ENCODE measurements at places on chromosomes 5 and 9.

GRCh38 chr9:105678163-105678562 lies 15.9 kb downstream of the TAL2 start:
- no peak for DNase-seq

- DNase-seq, result no peak
Measured at GRCh38 chr5:52554293-52554692, 233.4 kb upstream of the ITGA1 start.

GRCh38 chr5:10393491-10393890 lies 40.0 kb downstream of the MARCHF6 start:
- DNase-seq, result no peak

DNA sequence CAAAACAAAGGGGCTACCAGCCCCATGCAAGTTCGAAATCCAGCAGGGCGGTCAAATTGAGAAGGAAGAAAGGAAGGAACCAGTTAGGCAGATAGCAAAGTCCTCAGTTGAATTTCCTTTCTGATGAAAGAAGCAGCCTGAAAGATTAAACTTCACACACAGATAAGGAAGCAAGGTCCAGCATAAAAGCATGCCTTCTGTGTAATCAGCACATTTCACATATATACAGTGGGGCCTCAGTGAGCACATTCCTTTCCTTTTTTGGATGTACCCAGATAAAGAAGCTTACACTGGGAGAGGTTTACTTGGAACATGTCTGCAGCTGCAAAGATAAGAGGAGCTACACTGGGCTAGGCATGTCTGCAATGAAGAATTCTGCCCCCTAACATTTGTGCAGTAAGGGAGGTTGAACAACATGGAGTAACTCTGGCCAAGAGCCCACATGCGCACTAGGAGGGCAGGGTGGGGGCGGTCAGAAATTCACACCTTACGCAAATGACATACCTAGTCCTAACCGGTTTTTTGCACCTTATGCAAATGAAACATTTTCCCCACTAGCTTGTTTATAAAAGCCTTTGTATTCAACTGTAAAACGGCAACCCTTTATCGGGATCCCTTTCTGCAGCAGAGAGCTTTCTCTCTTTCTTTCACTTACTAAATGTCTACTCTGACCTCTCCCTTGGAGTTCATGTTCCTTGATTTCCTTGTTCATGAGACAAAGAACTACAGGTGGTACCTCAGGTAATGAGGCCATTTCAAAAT lies 149.7 kb upstream of the FBXL17 start:
- DNase-seq, result no peak

- DNase-seq, result no peak
Measured at GRCh38 chr5:7422316-7423106, 26.6 kb downstream of the ADCY2 start.

- DNase-seq, result no peak
Measured at GRCh38 chr9:95764533-95765319, 110.8 kb upstream of the ERCC6L2 start.

GRCh38 chr5:163614787-163615186 lies 109.4 kb downstream of the MAT2B start:
- DNase-seq, result no peak

GRCh38 chr5:30994902-30995301 lies 198.6 kb upstream of the CDH6 start:
- no peak for DNase-seq

GRCh38 chr5:169576181-169576598 lies 7.4 kb upstream of the SPDL1 start:
- DNase-seq, result no peak

- no peak for DNase-seq
Measured at GRCh38 chr9:133273819-133274218, 1.2 kb downstream of the ABO start.

- no peak for DNase-seq
Measured at GRCh38 chr5:56817263-56818014, 2.1 kb downstream of the MAP3K1 start.

DNA sequence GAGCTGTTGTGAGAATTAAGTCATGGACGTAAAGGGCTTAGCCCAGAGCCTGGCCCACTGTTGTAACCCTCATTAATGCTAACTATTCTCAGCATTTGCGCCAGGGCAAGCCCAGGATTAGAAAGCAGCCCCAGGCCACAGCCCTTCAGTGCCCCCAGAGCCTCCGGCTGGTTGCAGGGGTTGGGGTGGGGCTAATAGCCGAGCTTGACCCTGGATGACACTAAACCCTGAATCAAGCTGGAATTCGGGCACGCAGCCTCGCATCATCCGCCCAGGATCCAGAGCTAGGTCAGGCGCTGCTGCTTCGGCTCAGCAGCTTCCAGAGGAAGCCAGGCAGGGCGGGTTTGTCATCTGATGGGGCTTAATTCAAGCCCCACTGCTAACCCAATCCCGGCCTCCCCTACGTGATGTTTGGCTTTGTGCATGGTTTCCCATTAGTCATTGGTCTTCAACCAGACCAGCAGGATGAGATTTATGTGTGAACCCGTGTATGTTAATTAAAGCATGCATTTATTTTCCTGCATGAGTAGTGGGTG lies 1.2 kb upstream of the MEGF9 start:
- no peak for DNase-seq

DNA sequence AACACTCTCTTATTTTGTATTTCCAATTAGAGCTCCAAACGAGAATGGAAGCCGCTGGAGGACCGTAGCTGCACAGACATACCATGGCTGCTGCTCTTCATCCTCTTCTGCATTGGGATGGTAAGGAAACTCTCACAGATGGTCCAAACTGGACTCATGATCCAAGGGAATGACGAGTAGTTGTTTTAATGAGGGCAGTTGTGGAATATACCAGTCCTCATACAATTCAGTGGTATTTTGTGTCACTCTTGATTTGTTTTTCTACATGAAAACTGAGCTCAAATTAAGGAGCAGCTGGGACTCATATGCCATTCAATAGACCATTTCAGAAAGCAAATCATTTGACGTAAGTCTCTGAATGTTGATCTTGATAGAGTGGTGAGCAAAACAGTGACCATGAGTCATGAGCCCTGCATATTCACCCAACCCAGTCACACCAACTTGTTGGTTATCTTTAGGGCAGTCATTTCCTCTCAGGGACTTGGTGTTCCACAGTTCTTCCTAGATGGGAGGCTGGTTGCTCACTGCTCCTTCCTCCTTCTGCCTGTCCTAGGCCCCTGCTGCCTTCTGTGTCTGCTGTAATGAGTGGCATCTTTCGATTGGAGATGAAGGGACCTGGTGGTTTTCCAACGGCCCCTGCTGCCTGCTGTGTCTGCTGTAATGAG lies 54.9 kb downstream of the SLC44A1 start:
- DNase-seq, result peak; percentile 17

DNA sequence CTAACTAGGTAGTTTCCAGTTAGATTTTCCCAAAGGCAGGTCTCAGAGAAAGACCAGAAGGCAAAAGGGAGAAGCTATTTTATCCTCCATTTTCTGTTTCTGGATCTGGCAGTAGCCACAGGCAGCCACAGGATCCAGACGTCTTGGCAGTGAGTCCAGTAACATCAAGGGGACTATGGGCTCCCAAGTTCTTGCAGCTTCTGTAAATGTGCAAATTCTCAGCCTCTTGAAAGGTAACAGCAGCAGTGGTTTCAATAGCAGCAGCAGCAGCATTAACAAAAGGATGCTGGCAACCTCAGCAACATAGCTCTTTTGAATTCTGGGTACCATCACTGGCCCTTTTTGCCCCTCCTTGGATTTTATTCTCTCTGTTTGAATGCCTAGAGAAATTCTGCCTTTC lies 27.1 kb upstream of the IL33 start:
- no peak for DNase-seq

- no peak for DNase-seq
Measured at GRCh38 chr5:157828944-157829639, 29.9 kb downstream of the CLINT1 start.

GRCh38 chr9:4422495-4422894 lies 67.8 kb upstream of the SLC1A1 start:
- no peak for DNase-seq

GRCh38 chr9:107587191-107587963 lies 97.8 kb upstream of the KLF4 start:
- peak; percentile 3 for DNase-seq

GRCh38 chr9:101068696-101069095 lies 40.2 kb downstream of the PLPPR1 start:
- DNase-seq, result no peak

GRCh38 chr5:119338326-119338946 lies 17.4 kb upstream of the TNFAIP8 start:
- no peak for DNase-seq

DNA sequence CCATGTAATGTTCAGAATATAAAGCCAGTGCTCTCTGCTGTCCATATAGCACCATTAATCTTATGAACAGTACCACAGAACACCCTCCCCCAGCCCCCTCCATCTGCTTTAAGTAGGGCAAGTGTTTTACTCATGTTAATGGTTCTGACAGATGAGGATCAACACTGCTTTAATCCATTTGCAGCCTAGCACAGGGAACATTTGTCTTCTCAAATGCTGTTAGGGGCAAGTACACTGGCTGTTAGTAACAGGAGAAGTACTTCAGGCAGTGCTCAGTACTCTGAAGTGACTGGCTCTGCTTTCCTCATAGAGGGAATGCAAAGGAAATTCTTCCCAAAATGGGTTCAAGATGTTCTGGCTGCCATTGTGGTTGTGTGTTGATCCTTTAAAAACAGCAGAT lies 202.6 kb downstream of the DCP2 start:
- no peak for DNase-seq

DNA sequence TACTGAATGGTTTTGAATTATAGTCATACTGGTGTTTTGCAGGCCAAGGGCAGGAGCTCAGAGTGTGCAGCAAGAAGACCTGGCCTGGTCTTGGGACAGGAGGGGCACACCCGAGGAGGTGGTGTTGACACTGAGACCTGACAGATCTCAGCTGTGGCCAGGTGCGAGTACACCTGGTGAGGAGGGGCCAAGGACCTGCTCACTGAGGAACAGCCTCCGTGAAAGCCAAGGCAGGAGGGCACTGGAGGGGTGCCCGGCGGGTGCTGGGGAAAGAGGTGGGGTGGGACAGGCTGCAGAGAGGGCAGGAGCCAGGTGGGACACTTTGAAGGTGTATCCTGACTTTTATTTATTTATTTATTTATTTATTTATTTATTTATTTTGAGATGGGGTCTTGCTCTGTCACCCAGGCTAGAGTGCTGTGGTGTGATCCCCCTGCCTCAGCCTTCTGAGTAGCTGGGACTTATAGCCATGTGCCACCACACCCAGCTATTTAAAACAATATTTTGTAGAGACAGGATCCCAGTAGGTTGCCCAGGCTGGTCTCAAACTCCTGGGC lies 23.3 kb upstream of the LAMC3 start:
- no peak for DNase-seq

DNA sequence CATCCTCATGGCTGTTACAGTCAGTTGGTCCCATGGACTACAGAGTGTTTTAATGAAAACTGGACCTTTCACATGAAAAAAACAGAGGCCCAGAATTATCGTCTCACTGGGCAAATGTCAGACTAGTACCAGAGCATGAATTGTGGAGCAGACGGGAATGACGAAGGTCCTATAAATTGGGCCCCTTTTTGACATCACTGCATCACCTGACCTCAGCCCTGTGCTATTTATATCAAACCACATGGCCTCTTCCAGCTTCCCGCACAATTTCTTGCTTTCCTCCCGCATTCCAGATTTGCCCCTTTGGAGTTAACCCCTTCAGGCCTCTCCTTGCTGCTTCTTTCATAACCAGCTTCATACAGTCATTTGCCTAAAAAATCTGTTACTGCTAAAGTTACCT lies 301.7 kb downstream of the ATPSCKMT start:
- DNase-seq, result no peak

- DNase-seq, result no peak
Measured at GRCh38 chr5:145983446-145983845, 47.1 kb downstream of the SH3RF2 start.
